ENCODE measurements at places on chromosomes 4 and X.
A peak's percentile ranks its signal among the peaks of the same experiment; 100 is the strongest.

DNA sequence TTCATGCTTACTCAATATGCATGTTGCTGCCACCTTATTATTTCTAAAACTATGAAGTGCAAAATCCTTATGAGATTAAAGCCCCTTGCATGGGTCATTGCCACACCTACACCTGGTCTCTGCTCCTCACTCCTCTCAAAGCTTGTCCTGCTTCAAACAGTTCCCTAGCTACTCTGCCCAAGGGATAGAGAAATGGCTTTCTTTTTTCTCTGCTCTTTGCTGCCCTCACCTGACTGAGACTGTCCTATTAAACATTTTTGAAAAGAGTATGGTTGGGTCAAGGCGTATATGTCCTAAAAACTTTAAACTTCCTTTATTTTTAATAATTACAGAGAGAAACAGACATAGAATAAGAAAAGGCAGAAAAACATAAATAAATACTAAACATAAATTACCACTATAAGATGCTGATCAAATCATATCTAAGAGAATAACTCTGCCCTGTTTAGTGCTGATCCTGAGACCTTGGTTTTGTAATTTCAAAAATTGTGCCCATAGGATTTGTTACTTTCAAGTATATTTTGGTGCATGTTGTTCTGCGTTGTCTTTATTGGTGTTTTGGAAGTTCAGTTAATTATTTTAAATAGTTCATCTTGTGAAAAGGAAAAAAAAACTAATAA, 704.9 kb upstream of the PABPC4L start:
- no peak for DNase-seq

- no peak for DNase-seq
These were observed 45.1 kb downstream of the DTHD1 start for GRCh38 chr4:36326476-36327029.

DNA sequence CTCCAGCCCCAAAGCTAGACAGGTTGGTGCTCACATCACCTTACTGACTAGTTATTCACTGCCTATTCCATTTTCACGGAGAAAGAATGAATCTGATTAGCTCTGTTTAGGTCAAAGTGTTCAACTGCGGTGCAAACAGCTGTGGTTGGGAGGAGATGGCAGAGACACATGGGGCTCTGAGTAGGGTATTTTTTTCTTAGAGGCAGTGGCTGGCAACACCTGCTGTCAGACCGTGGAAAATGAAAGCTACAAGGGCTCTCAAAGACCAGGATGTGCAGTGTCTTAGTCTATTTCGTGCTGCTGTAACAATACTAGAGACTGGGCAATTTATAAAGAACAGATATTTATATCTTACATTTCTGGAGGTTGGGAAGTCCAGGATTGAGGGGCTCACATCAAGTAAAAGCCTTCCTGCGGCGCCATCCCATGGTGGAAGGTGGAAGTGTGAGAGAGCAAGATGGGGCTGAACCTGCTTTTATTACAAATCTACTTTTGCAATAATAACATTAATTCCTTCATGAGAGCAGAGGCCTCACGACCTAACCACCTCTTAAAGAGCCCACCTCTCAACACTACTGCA, 10.6 kb downstream of the NYX start:
- no peak for DNase-seq

DNA sequence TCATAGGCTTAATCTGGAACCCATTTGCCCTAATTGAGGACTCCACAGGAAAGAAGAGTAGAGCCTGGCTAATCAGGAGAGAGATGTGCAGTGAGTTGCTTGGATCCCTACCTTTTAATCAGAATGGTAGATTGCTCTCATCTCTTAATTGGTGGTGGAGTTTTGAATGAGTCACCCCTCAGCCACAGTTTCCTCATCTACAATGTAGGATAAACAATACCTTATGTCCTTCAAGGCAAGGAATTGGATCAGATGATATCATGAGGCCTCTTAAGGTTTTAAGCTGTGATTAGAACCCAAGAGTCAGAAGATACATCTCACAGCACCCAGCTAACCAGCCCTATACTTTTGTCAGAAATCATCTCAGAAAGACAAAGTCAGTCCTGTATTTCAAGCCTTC, 39.1 kb downstream of the PDGFRA start:
- DNase-seq, result no peak

- no peak for DNase-seq
These were observed 212.7 kb upstream of the BCOR start for GRCh38 chrX:40310447-40310846.

GRCh38 chr4:5133933-5134594, 82.8 kb downstream of the STK32B start:
- no peak for DNase-seq

DNA sequence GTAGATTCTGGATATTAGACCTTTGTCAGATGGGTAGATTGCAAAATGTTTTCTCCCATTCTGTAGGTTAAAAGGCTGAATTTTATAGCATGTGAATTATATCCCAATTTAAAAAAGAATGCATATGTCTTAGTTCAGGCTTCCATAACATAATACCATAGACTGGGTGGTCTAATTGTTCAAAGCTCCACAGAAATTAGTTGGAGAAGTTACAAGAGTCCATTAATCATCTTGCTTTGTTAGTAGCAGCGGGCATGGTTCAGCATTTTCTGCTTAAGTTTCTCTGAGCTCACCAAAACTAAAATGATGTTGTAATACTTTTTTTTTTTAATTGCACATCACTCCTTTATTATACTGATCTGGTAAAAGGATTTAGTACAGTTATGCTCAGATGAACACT, 1.8 kb downstream of the PGAM4 start:
- DNase-seq, result no peak

DNA sequence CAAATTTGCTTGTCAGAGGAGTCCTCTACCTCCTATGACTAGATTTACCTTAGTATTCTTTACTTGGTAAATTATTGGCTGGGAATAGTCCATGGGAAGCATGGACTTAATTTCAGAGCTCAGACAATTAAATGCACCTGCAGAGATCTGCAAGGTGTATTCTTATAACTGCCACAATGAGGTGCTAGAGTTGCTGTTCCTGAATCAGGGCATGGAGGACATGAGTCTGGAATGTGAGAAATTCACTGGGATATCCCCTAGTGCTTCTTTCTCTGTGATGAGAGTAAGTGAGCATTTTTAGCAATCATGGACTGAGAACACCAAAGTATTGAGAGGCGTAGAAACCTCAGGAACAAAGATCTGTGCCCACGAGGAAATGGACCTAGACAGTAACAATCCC, 32.9 kb upstream of the GRID2 start:
- no peak for DNase-seq

DNA sequence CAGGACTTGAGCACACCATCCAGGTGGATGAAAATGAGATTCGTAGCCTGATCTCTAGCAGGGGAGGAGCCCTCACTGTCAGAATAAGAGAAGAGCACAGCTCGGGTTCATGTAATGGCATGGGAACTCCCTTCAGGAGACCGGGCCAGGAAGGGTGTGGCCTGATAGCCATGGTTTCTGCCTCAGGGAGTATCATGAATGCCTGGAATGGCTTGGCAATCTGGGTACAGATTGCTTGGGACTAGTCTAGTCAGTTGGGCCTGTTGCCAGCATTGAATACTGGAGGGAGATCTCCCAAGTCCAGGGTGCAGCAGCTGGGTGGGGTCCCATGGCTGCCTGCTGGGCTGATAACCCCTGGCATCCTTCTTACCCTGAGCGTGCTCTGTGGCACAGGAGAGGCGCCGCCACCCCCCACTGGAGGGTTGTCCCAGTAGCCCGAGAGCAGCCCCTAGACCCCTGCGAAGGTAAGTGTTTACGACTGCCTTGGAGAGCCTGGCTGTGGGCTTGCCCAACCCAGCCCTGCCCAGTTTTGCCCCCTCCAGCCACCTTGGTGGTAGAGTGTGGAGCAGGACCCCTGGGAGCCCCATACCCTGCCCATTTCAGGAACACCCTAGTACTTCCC, 298.8 kb downstream of the TEX13A start:
- no peak for DNase-seq

DNA sequence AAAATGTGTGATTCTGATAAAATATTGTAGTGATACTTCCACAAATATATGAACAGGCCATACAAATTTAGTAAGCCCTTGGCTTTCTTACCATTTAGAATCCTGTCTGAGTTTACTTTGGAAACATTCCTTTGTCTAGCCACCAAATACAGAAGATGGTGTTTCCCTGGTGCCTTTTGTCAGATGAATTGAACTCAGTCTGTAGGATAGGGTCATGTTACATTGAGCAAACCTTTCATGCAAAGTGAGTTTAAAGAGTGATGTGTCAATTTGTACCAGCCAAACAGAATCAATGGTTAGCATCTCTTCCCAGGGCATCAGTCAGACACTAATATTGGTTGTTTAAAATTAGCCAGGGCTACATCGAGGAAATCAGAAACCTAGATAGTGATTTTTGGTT, 1443.4 kb downstream of the ARAP2 start:
- DNase-seq, result no peak

DNA sequence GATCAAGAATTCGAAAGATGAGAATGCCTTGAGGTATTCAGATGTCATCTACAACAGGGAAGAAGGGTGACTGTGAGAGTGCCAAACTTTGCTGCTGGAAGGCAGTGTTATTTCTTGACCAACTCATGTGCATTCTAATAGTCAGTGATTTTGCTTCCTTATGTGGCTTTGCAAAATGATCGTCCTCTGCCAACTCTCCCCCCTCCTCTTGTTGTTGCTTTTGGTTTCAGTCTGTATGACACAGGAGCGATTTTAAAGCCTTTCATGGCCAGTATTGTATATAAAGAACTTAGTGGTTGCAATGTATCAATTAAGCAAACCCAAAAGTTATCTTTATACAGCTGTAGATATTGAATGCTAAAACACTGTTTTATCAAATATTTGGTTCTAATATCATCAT, 379.1 kb downstream of the IL1RAPL1 start:
- no peak for DNase-seq

DNA sequence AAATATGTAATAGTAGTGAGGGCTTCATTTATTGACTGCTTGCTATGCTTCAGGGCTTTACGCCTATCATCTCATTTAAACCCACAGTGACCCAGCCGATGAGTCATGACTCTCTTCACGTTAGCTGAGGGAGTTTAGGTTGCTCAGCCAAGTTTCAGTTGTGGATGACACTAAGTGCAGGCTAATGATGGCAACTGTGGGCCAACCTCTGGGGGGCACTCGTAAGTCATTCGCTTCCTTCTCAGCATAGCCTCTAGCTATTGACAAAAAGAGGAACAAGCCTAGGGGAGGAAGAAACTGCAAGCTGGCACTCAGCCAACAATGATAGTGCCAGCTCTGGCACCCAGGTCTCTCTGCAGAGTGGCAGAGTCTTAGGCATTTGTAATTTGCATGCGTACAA, 325.0 kb downstream of the ARHGAP10 start:
- DNase-seq, result peak; percentile 9

GRCh38 chrX:94942603-94943002, 1268.6 kb downstream of the FAM133A start:
- DNase-seq, result no peak

GRCh38 chr4:23060776-23061175, 368.0 kb downstream of the GBA3 start:
- DNase-seq, result no peak

DNA sequence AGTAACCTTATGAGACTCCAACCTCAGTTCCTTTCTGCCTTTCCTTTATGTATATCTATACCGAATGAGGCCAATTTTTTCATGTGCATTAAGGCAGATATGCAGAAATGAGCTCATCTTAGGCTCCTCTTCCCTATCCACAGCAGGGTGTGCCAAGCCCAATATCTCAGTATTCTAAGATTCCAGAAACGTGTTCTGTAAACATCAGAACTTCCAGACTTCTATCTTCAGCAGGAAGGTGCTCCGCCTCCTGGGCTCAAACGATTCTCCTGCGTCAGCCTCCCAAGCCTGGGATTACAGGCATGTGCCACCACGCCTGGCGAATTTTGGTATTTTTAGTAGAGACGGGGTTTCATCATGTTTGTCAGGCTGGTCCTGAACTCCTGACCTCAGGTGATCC, 31.0 kb upstream of the CCNG2 start:
- no peak for DNase-seq

DNA sequence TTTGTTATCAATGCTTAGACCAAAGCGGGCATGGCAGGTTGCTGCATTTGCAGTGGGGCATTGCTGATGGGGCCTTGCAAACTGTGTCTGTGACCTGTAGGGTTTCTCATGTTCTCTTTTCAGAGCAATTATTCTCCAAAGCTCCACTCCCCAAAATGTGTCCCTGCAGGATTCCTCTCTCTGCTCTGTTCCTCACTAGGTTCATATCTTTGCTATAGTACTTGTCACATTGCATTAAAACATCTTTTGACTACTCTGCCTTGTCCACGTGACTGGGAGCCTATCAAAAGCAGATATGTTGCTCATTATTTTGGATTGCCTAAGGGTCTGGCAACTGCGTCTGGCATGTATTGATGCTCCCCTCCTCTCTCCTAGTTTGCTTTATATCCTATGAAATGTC, 177.7 kb upstream of the MID1 start:
- no peak for DNase-seq

- DNase-seq, result no peak
These were observed 129.0 kb downstream of the AMMECR1 start for GRCh38 chrX:110188701-110189558.

DNA sequence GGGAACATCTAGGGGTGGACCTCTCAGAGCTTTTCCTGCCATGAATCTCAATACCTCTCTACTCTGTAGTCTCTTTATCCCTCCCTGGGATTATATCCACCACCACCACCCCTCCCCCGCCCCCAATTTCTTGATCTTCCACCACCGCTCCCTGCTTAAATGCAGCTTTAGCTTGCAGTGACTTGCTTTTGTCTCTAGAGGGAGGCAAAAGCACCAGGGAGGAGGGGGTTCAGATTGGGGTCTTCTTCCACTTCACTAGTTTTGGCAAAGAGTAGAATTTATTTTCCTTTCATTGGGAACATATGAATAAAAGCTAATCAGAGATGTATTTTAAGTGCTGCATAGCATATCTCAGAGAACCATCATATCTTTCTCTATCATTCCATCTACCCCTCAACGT, 5.5 kb downstream of the ARHGAP36 start:
- no peak for DNase-seq

GRCh38 chrX:63680423-63680822, 104.6 kb downstream of the ARHGEF9 start:
- no peak for DNase-seq

GRCh38 chr4:165106518-165106917, 6.1 kb downstream of the TMEM192 start:
- DNase-seq, result no peak

DNA sequence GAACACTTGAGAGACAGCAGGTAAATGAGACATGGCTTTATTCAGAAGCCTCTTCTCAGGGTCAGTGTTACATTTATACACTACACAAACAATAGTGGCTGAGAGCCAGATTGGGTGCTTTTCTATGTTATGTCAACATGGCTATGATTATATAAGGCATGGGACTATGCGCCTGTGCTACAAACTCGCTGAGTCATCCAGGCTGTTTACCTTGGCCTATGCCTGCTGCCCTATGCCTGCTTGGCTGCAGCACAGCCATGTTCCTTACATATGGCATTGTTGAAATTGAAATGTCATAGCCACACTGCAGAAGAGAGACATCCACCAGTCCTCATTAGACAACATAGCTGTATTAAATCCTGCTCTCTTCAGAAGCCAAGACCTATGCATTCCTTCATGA, 236.3 kb upstream of the NWD2 start:
- DNase-seq, result no peak

- no peak for DNase-seq
These were observed 12.1 kb upstream of the PLAC1 start for GRCh38 chrX:134670134-134670924.
